ENCODE measurements at places on chromosomes 2 and 18.

- DNase-seq = no peak
Measured at GRCh38 chr2:19187323-19188020, 171.0 kb downstream of the OSR1 start.

DNA sequence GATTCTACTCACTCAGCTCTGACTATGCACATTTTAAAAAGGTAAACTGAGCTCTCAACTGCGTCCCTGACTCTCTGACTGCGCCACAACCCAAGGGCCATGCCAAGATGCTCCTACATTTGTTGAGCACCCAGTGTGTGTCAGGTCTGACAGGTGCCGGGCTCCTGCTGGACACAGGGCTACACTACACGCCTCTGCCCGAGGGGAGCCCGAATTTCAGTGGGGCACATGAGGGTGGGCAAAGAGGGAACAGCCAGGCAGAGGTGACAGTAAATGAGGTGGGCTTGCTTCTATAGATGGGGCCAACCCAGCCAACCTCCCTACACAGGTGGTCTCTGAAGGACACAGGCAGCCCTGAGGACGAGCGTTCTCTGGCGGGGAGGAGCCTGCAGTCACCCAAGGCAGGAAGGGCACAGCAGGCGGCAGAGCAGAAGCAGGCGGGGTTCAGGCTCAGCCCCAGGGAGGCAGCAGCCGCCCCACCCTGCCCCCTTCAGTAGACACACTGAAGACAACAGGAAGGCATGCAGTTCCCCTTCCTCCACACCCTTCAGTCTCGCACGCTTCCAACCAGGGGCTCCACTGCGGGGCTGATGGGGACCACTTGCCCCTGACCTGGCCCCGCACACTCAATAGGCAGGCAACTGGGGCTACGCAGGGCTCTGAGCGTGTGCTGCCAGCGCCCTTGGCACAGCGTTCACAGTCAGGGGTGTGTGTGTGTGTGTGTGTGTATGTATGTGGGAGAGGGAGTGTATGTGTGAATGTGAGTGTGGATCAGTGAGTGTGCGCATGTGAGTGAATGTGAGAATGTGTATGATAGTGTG lies 98.4 kb downstream of the UXS1 start:
- DNase-seq = no peak

GRCh38 chr18:65762556-65762955 lies 11.7 kb downstream of the CDH7 start:
- DNase-seq = no peak

DNA sequence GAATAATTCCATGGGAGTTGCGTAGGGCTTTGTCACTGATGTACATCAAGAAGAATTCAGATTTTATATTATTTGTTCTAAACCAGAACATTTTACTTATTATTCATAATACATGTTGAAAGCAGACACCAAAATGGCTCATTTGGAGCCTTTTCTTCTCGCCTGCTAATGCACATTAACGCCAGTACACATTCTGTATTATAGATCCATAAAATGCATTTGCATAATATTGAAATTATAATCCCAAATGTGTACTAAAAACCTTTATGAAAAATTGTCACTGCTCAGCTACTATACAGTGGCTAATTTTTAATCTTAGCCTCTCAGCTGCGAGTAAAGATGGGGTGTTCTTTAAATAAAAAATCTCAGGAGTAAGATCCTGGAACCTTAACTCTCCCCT lies 452.2 kb upstream of the HNRNPA3 start:
- DNase-seq = no peak

DNA sequence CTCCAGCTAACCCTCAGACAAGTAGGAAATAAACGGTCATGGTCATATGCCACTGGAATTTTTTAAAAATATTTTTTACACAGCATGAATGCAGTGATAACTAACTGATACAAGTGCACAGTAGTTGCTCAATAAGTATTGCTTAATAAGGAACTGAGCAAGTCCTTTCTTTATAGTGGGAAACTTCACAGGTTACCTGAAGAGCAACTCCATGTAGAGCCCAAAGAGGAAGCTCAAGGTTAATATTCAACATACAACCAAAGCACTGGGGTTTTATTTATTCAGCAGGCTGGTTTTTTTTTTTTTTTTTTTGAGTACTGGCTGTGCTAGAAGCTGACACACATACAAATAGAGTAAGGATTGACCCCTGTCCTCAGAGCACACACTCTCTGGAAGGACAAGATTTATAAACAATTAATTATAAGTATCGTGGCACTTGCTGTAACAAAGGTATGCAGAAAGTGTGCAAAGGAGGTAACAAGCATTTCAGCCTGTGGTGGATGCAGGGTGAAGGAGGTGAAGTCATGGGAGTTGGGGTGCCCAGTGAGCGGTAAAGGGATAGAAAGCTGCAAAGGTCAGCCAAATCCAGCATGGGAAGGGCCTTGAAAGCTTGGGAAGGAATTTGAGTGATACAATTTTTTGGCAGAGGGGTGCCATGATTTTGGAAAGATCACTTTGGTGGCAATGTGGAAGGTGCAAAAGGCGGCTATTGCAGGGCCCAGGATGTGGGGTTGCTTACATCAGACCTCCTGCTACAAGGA lies 52.7 kb downstream of the ATOH8 start:
- no peak for DNase-seq

DNA sequence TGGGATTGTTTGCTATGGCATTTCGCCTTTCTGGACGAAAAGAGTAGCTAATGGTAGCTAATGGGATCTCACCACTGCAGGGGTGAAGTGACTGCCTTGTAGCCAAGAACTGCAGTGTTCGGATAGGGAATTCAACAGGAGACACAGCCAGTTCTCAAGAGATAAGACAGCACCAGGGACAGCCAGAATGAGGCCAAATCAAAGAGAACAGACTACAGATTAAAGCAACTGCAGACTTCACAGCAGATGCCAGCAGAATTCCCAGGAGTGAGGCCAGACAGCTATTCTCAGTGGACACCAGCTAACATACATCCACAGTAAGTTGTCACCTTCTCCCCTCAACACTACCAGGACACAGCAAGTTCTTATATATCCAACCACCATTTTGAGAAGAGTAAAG lies 124.0 kb downstream of the PLA2R1 start:
- DNase-seq = no peak
